ENCODE measurements at places on chromosomes 11 and 22.

GRCh38 chr11:69620683-69621290, 20.2 kb upstream of the CCND1 start:
- no peak for DNase-seq

GRCh38 chr11:11502263-11502861, 119.4 kb downstream of the GALNT18 start:
- no peak for DNase-seq

- DNase-seq = no peak
Observed at GRCh38 chr11:106063009-106063408, 14.1 kb downstream of the KBTBD3 start.

DNA sequence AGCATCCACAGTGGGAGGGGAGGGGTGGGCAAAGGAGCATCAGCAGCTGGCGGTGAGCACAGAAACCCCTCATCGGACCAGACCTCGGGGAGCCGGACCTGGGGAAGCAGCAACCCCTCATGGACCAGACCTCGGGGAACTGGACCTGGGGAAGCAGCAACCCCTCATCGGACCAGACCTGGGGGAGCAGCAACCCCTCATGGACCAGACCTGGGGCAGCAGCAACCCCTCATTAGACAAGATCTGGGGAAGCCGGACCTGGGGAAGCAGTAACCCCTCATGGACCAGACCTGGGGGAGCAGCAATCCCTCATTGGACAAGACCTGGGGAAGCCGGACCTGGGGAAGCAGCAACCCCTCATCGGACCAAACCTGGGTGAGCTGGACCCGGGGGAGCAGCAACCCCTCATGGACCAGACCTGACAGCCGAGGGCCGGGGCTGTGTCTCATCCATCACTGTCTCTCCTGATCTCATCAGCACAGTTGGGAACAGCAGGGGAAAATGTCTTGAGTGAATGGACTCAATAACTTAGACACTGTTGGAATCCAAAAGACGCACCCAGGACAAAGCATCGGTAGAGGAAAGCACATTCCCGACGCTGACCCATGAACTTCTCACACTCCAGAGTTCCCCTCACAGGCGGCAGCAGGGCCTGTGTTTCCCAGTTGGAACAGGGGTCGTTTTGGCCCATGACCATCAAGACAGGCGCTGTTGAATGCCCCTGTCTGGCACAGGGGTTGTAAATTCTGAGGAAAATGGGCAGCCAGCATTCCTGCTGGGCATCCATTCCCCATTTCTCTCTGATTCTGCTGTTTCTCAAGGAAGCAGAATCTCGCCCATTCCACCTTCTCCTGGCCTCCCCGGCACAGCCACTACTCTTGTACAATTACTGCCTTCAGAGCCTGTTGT, 1494.6 kb downstream of the TBC1D22A start:
- DNase-seq = no peak

DNA sequence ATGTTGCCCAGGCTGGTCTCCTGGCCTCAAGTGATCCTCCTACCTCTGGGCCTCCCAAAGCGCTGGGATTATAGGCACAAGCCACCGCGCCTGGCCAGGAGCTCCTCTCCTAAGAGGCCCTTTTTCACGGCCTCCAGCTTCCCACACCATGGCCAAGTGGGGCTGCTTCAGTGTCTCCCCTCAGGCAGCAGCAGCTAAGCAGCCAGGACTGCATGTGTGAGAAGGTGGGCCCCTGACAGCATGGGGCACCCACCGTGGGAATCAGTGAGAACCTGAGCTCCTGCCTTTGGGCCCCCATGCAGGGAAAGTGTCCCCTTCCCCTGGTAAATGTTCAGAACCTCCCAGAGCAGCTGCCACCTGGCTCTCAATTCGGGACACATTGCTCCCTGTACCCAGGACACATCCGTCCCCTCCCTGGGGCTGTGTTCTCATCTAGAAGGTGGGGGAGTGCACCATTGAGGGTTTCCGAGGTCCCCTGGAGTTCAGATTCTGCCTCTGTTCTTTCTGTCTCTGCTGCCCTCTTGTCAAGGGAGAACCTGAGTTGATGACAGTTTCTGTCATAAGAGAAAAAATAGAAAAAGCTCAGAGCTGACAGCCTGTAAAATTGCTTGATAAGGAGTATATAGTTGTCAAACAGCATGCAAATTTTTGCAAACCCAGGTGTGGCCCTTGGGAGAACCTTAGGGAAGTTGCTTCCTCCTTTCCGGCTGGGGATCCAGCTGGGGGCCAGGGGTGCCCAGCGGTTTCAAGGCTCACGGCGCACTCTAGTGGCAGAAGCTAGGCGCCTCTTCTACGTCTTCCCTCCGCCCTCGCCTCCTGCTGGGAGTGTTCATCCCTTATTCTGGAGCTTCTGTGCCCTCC, 29.7 kb downstream of the FAM83F start:
- peak; percentile 49 for DNase-seq

DNA sequence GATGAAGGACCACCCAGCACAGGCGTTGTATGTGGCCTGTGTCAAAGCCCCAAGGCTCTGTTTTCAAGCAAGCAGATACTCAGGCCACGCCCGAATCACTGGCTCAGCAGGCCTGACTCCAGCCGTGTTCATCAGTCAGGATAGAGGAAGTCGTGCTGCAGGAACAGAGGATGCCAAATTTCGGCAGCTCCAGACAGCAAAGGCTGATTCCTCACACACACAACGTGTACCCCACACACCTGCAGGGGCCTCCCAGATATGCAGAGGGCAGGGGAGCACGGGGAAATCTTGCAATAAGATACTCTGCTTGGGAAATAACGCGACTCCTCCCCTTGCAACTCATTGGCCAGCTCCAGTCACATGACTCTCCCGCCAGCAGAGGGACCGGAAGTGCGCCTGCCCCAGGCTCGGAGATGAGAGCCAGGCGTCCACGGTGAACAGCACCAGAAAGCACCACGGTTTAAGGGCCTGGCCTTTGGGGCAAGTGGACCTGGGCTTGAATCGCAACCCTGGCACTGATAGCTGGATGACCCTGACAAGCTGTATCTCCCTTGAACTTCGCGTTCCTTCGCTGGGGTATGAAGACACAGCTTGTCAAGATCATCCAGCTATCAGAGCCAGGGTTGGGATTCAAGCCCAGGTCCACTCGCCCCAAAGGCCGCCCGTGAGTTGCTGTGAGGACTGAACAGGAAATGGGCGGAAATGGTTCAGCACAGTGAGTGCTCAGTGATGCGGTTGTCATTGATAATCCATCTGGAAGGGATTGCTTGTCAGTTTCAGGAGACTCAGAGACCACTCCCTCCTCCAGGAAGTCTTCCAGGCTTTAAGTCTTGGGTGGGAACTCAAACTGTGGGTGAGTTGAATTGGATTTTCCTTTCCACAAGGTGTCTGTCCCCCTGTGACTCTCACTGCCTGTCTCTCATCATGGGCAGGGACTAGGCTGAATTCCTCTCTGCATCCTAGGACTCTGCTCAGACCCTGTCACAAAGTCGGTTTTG, 88.5 kb downstream of the MYEOV start:
- DNase-seq = no peak

DNA sequence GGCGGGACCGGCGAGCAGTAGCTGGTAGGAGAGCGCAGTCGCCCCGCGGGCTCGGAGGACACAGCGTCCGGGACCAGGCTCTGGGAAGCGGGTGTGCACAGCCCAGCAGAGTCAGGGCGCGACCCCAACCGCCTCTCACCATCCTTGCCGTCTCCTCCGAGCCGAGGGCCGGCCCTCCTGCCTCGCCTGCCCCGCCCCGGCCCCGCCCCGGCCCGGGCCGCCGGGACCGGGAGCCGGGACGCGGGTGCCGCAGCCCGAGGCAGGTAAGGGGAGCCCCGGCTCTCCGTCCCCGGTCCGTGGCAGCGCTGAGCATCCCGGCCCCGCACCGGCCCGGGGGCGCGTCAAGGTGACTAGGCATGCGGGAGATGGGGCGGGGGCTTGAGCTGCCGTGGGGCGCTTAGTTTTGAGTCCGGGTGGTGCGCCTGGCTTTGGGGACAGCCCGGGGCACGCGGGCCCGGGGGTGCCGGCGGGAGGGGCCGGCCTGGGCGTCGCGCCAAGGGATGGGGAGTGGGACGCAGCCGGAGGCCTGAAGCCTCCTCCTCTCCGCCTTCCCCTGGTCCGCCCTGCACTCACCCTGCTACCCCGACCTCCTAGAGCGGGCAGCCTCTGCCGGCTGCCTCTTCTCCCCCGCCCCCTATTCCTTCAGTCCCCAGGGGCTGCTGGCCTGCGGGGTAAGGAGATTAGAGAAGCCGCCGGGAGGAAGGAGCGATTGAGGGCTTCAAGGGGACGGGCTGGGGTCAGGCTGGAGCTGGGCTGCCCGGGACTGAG, at the start of gene ABCG4:
Gene ABCG4 (plus strand): TSS at position 35 of the 768 bp plus-strand sequence. CDS start 914 bp downstream, outside the sequence.
- no peak for DNase-seq

DNA sequence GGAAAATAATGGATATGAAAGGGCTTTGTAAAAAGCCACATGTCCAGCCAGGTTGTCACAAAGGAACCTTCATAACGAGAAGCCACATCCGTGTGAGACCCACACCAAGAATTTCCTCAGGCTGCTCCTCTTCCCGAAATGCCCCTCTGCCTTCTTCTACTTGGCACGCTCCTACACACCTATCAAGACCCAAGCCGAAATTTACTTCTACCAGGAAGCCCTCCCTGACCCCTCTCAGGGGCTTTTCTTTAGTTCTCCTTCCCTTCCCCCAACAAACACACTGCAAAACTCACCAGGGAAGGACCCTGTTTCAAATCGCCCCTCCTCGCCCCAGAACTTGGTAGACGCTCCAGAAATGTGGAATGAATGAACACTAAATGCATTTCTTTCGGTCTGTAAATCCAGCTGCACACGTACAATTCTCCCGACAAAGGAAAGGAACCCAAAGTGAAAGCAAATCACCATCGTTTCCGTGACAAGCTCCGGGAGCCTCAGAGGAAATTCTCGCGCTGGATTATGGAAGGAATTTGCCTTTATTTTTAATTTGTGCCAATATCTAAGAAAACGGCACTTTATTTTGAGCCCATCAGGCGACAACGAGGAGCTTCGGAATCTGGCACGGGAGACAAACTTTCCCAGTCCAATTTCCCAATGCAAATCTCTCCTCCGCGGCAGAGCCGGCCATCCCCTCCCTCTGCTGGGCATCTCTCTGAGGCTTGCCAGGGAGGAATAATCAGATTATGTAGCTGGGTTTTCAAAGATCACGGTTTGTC, 13.2 kb upstream of the SHISAL1 start:
- DNase-seq = no peak

DNA sequence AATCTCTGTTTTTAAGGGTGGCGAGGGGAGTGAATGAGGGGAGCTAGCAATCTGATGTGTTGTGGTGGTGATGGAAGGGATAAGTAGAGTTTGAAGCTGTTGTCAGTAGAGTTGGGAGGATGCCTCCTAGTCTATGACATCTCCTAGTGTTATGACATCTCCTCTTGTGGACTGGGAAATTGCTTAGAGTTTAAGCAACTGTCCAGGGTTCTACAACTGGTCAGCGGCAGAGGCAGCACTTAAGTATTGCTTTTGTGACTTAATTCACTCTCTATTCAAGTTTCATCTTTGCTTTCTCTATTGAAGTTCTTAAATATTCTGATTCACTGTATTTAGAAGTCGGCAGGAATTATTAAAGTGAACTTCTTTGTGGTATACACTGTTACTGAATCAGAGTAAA, 13.8 kb downstream of the BMAL1 start:
- no peak for DNase-seq

DNA sequence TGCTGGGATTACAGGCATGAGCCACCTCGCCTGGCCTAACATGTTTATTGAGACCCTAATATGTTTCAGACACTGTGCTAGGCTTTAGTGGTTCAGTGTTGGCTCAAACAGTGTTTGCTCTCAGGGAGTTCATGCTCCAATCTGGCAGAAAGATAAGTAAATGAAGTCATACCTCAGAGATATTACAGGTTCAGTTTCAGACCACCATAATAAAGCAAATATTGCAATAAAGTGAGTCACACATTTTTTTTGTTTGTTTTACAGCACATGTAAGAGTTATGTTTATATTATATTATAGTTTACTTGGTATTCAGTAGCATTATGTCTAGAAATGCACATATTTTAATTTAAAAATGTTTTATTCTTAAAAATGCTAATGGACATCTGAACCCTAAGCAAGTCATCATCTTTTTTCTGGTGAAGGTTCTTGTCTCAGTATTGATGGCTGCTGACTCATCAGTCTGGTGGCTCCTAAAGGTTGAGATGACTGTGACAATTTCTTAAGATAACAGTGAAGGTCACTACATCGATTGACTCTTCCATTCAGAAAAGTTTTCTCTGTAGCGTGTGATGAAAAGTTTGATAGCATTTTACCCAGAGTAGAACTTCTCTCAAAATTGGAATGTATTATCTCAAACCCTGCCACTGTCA, 243.0 kb upstream of the ANO5 start:
- no peak for DNase-seq

- peak; percentile 4 for DNase-seq
Observed at GRCh38 chr11:103091064-103091800, 728 bp downstream of the DCUN1D5 start.

DNA sequence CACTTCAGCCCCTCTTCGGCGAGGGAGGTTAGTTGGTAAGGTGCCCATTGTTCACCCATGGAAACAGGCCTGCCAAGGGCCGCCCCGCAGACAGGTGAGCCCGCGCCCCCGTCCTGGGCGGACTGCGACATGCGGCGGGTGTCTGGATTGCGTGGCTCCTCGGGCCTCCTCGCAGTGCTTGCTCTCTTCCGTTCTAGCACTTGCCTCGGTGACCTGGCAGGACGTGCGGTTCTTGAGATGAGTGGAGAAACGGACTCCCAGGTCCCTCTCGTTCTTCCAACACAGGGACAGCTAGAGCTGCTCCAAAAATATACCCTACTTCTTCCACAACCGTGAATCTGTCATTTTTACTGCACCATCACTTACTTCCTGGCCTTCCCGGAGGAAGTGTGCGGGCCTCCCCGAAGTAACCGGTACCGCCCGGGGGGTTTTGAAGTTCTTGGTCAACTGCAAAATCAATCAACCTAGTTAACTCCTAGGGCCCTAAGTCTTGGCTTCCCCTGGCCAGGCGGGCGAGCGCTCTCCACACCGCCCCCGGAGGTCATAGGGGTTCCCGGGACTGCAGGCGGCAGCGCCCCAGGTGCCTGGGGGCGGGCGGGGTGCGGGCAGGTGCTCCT, 745 bp upstream of the ZBTB44 start:
- peak; percentile 16 for DNase-seq

DNA sequence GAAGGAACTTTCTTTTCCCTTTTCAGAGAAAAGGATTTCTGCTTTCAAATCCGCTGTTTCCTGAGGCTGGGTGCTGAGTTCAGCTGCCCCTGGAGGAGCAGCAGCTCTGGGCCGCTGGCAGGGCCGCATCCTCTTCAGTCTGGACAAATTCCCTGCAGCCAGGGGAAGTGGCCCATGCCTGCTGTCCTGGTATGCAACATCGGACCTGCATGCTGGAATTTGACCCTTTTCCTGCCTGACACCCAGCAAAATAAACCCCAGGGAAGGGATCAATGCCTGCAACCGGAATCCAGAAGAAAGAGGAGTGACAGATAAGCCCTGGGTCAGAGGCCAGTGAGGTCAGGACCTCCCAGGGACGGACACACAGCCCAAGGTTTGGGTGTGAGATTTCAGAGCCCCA, 54.1 kb upstream of the LINC01488 start:
- DNase-seq = no peak
